ENCODE measurements at places on chromosomes 1 and 21.

GRCh38 chr1:216140730-216141524 lies 282.3 kb downstream of the USH2A start:
- DNase-seq = no peak

- no peak for DNase-seq
Observed at GRCh38 chr1:213331631-213332175, 280.7 kb downstream of the RPS6KC1 start.

- no peak for DNase-seq
Observed at GRCh38 chr1:100392756-100393155, 40.5 kb downstream of the CDC14A start.

DNA sequence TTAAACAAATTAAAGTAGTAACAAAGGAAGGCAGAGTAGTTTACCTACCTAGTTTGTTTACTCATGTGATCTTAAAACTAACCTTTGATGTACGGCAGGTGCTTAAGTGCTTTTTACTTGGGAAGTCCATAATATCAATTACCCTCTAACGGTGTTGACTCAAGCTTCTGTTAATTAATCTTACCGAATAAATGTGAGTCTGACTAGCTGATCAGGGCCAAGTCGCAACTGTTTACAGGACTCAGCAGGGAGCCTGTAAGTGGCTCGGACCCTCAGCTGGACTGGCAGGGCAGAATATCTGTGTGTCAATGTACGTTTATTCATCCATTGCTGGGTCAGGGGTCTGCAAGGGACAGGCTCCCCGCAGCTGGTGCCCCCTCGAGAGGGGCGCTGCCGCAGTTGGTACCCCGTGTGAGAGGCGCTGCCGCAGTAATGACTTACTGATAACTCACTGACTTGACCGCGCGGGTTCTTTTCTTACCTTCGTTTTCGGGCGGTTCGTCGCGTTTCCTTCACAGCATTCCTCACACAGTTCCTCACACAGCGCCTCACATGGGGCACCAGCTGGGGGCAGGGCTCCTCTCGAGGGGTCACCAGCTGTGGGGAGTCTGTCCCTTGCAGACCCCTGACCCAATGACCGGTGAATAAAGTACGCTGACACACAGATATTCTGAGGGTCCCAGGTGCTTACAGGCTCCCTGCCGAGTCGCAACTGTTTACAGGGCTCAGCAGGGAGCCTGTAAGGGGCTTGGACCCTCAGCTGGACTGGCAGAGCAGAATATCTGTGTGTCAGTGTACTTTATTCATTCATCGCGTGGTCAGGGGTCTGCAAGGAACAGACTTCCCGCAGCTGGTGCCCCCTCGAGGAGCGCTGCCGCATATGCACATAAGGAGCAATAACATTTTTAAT lies 3.0 kb downstream of the FMO1 start:
- DNase-seq = peak; percentile 61

DNA sequence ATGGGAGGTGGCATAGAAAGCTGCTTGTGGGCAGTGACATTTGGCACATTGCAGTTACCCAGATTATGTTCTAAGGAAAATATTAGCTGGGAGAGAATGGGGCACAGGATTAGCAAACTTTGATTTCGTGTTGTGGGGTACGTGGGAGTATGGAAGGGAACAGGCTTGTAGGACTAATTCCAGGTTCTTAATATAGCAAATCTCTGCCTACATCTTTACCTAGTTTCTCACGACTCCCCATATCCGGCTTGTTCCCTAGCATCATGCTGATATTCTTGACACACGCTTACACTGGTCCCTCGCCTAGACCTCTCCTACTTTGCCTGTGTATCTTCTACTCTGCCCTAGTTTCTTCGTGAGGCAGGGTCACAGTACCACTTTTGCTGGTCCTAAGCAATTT lies 293.9 kb upstream of the PLXNA2 start:
- DNase-seq = no peak

DNA sequence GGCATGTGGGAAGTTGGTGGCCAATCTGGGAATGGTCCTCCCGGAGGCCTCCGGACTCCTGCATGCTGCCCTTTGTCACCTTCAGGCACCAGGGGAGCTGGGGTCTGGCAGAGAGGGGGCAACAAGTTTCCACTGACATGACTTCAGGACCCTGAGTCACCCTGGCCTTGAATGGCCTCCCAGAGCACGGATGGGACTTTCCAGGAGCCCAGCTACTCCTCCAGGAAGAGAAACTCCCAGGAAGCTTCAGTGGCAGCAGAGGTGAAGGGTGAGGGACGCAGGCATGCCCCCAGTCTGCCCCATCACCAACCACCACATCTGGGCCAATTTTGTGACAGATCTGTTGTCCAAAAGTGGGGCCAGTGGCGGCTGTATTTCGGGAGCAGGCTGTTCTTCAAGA lies 55.9 kb upstream of the WASF2 start:
- DNase-seq = no peak

DNA sequence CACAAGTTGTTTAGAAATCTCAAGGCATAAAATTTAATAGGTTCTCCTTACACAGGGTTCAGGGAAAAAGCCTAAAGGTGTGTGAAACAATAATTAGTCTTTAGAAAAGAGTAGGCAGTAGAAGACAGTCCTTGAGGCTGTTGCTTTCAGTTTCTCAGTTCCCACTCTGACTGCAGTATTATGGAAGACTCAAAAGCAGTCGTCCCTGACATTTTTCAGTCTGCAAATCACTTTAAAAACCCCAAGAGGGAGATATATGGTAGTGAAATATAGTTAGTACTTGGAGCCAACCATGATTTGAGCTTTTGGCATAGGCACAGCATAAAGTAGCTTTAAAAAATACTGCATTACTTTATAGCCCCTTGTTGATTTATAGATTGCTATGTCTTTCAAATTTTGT lies 299.7 kb downstream of the OLFM3 start:
- no peak for DNase-seq

- DNase-seq = no peak
Observed at GRCh38 chr1:114078116-114078515, 75.6 kb downstream of the SYT6 start.

- DNase-seq = peak; percentile 69
Observed at GRCh38 chr1:27296773-27297291, 25.1 kb upstream of the TMEM222 start.

- DNase-seq = no peak
Observed at GRCh38 chr1:230232371-230232771, 165.3 kb downstream of the GALNT2 start.

- DNase-seq = no peak
Observed at GRCh38 chr1:117162816-117163215, 41.3 kb upstream of the TRIM45 start.

- DNase-seq = no peak
Observed at GRCh38 chr1:92314024-92314423, 15.2 kb downstream of the RPAP2 start.

- DNase-seq = no peak
Observed at GRCh38 chr1:115609021-115609420, 32.7 kb upstream of the VANGL1 start.

DNA sequence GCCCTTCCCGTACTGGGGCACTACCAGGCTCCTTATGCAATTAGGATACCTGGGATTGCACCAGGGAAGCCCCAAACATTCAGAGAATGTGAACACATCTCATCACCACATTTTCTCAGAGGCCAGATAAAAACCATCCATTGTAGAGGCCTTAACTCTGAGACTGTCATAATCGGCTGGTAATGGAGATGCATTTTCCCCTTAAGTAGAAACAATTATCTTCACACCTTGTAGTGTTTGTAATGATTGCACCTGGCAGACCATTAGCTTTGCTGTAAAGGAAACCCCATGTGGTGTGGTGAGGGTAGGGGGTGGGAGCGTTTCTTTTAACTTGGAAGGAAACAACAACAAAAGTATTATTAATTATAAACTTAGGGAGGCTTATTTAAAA lies 90.0 kb upstream of the TLR5 start:
- DNase-seq = no peak

DNA sequence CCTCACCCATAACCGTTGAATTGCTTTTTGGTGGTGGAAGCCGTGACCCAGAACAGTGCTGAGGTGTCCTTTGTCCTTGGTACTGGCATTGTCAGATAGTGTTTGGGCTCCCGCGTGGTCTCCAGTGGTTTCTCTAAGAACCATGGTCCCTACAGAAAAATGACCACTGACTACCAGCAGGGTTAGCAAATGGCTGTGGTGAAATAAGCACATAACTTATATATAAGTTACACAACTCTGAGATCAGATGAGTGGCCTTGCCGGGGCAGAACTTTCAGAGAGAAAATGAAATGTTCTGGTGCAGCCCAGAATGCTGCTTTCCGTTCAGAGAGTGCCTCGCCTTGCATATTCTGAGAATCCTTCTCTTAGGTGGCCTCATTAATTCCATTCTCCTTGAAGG lies 5.0 kb downstream of the SLC37A1 start:
- DNase-seq = no peak

- DNase-seq = no peak
Observed at GRCh38 chr21:26972192-26972591, 5.3 kb upstream of the ADAMTS5 start.

GRCh38 chr1:175073633-175074032 lies 6.0 kb downstream of the TNN start:
- no peak for DNase-seq

GRCh38 chr1:92881391-92881790 lies 49.6 kb downstream of the RPL5 start:
- no peak for DNase-seq

- no peak for DNase-seq
Observed at GRCh38 chr21:27721675-27722074, 754.8 kb upstream of the ADAMTS5 start.

DNA sequence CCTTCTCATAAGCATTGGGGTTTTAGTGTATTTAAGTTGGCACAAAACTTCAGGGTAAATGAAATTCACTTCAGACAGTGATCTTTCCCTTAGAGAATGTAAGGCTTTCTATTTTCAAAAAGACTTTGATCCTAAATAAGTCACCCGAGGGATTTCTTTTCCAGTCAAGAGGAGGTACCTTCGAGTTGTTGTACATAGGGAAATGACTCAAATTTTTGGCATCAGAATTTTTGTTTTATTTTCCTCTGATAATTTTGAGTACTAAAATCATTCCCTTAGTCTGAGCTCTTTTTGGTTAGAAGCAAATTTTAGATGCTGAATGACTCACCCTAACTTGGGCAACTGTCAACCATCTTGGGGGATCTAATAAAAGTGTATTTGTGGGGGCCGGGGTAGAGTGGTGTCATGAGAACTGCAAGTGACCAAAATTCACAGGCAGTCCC lies 193.9 kb downstream of the DHRS3 start:
- no peak for DNase-seq

GRCh38 chr1:160117709-160118183 lies 2.2 kb downstream of the ATP1A2 start:
- no peak for DNase-seq

DNA sequence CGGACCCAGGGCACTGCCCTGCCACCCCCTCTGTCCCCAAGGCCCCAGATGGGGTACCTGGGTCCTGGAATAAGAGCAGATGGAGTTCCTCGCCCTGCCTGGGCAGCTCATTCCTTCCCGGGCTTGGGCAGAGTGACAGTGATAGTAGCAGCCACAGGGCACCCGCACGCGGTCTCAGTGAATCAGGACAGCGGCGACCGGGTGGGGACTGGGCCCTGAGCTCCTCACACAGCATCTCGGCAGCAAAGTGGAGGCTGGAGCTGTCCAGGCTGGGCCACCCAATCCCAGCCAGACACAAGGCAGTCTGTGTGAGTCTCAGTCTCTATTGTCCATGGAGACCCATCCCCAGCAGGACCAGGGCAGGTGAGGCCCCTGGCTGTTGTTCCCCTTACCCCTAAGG lies 37.4 kb upstream of the CCDC27 start:
- DNase-seq = no peak

DNA sequence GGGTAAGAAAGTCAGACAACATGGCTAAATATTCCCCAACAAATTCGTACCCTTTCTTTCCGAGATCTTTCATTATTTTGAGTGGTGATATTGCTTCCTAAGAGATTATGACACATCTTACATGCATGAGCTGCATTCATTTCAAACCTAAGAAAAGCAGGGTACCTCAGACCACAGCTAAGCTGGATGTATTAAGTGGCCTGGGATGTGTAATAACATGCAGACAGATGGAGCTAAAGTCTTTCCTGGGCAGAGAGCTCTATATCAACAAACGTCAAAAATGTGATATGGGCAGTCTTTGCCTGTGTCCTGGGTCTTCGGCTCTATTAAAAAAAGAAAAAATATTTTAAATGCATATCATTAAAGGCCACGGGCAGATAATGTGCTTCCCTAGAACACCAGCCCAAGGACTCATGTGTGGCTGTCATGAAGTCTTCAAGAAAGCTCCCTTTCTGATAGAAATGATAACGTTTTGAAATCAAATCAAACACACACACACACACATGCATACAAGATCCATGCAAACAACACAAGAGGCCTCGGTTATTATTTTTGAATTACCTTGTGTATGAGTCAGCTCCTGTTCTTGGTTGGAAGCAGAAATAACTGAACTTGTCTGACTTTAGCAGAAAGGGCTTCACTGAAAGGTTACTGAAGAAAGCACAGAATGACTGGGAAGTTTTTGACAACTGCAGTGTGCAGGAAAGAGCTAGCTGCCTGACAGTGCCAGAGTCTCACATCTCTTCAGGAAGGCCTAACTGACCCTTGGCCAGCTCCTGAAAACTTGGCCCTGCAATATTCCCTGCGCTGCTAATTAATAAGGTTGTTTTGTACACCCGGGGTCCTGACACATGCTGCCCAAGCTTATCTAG lies 231.2 kb downstream of the DSCAM start:
- DNase-seq = no peak

- DNase-seq = no peak
Observed at GRCh38 chr1:151887028-151887427, 22.3 kb downstream of the THEM4 start.

DNA sequence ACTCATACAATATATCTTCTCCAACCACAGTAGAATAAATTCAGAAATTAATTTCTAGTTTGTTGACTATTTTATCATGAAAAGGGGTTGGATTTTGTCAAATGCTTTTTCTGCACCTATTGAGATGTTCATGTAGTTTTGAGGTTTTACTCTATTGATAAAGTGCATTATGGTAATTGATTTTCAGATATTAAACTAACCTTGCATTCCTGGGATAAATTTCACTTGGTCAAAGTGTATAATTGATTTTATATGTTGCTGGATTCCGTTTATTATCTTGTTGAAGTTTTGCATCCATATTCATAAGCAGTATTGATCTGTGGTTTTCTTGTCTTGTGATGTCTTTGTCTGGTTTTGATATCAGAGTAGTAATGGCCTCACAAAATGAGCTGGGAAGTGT lies 34.4 kb upstream of the HYI start:
- no peak for DNase-seq

DNA sequence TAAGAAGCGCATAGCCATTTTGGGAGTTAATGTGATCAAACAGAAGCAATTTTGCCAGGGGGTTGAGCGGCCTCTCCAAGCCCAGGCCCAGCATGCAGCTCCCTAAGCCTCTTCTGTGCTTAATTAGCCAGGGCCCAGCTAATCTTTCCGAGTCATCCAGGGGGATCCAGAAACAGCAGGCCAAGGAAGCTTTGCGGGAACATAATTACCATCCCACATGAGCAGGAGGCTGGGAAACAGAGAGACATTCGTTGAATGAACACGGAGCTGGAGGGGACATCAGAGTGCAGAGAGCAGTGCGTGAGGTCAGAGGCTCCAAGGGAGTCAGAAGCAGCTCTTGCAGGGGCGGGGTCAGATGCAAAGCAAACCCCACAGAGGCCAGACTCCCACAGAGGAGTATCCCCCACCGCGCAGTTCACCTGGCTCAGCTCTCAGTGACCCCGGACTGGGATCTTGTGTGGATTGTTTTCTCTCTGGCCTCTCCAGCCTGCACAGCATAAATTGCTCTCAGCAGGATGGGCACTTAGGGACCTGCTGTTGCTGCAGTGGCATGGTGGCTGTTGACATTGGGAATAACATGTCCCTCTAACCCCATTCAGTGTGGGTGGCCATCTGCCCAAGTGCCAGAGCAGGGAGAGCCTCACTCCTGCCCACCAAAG lies 657.4 kb downstream of the AJAP1 start:
- no peak for DNase-seq

Measured in BE2C (cell line).